Stimulated activated CD4-positive, alpha-beta T cell treated with anti-CD3 and anti-CD28 coated beads, TNF-alpha, amount 100 ng/mL, for 4 hours (primary cell): ENCODE measurements at places on chromosomes 5 and 9.

- DNase-seq: no peak
These were observed 26.9 kb downstream of the SPEF2 start for GRCh38 chr5:35644543-35644942.

DNA sequence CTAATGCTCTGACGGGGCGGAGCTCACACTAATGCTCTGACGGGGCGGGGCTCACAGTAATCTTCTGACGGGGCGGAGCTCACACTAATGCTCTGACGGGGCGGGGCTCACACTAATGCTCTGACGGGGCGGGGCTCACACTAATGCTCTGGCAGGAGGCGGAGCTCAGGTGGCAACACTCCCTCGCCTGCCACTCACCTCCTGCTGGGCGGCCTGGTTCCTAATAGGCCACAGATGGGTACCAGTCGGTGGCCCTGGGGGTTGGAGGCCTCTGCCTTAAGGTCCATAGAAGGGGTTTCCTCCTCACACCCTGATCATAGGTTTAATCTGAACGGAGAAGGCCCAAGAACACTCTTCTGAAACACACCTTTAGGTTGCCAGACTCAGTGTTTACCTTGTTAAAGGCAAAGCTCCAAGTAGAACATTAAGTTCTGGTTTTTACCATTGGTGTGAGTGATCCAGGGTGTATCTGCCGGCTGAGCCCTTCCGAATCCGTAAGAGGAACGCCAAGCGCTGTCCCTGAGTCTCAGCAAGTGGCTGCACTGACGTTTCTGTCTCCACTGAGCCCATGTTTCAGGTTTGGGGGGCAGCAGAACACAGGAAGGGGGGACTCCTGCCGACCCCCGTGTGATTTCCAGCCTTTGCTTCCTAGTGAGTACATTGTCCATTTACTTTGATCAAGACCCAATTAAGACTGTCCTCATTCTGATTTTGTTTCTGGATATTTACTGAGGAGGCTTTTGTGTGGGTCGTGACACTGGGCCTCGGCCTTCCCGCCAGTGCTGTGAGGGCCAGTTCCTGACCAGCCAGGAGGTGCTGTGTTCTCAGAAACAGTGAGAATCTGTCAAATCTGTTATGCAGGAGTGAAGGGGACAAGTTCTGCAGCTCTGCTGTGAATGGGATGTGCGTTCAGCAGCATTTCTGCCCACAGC is 24.6 kb upstream of the LRRC14B start:
- DNase-seq: no peak

DNA sequence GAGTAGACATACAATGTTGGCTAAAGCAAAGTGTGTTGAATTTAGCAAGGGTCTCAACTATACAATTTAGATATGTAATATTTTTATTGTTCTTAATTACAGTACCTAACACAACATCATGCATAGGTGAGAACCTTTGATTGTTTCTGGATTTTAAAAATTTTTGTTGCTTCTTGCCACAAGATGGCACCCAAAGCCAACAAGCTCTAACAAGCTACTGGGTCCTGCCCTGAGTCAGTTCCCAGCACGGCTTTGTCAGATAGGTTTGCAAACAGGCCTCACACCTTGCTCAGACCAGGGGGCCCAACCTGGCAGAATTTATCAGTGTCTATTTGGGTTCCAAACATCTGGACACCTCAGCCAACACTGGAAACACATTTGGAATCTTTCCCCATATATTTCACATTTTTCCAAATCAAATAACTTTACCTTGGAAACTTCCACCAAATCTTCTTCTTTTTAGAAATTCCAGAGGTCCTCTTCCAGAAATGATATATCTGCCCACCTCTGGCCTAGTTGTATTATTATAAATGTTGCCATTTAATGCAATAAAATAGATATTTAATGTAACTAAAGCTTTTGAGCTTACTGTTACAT is 49.5 kb upstream of the EGFLAM start:
- no peak for DNase-seq

- DNase-seq: no peak
These were observed 1.1 kb downstream of the PRR7 start for GRCh38 chr5:177447611-177448243.

GRCh38 chr5:66415208-66415607 is 181.0 kb upstream of the MAST4 start:
- DNase-seq: no peak

DNA sequence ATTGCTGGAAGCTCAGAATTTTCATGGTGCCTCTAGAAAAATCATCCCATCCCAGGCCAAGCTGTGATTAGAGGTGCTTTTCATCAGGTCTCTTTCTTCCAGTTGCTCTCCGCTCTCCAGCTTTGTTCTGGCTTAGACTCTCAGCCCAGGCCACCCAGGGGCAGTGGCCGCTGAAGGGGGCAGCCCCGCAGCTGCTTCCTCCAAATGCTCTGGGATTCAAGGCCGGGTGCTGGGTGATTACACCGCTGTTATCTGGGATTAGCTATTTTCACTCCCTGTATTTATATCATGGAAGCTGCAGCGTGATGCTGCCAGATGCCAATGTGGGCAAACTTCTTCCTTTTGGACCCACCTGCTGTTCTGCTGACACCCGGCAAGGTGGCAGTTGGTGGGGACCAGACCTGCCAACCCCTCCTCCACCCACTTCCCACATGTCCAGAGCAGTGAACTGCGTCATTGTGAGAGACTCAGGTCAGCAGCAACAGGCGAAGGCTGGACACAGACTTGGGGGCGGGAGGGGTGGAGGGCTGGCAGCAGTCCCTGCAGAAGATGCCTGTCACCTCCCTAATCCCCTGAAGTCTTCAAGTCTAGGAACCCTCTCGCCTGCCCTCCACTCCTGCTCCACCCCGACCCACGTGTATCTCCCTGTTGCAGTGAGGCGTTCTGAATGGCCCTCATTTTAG is 33.9 kb upstream of the NKX2-5 start:
- DNase-seq: no peak

GRCh38 chr5:158406884-158407823 is 548.2 kb upstream of the CLINT1 start:
- no peak for DNase-seq

DNA sequence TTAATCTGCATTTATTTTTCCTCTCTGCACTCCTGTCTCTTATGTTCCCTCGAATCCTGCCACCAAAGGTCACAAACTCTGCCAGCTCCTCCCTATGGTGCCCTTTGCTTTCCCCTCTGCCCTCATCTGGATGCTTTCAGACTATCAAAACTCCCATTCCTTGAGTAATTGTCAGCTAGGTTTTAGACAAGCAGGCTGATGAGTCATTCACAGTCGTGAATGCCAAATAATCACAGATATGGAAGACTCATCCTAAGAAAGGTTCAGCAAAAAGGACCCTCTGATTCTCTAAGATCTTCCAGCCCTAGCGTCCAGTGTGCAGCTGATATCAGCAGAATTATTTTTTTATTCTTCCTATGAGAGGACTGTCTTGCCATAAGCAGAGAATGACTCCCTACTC is 104.5 kb upstream of the NUDT12 start:
- DNase-seq: no peak

- no peak for DNase-seq
These were observed 1.8 kb downstream of the AUH start for GRCh38 chr9:91359734-91360470.

- DNase-seq: no peak
These were observed 15.0 kb upstream of the MRNIP start for GRCh38 chr5:179873588-179874110.

DNA sequence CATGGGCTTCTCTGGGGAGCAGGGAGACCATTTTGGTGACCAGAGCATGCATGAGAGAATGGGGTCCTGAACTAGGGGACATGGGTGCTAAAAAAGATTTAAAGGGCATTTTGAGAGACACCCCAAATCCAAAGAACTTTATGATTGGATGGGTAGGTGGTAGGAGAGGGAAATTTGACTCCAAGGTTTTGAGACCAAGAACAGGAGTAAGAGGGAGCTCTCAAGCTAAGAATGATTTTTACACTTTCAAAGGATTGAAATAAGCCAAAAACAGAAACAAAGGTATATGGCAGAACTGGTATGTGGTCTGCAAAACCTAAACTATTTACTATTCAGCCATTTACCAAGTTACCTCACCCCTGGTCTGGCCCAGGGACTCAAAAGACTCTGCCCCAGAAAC is 318.2 kb upstream of the CLINT1 start:
- DNase-seq: no peak

DNA sequence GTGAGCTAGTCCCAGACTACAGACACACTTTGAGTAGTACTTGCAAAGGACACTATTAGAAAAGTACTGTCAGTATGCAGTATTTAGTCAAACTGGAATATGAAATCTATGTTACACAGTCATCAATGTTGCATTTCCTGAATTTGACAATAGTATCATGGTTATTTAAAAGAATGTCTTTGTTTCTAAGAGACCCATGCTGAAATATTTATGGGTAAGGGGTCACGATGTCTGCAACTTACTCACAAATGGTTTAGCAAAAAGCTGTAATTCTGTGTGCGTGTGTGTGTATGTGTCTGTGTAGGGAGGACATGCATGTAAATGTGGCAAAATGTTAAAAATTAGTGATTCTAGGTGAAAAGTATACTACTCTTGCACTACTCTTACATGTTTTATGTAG is 105.6 kb downstream of the GOLPH3 start:
- DNase-seq: no peak

GRCh38 chr9:95876595-95876994 is 1.1 kb downstream of the ERCC6L2 start:
- DNase-seq: no peak

DNA sequence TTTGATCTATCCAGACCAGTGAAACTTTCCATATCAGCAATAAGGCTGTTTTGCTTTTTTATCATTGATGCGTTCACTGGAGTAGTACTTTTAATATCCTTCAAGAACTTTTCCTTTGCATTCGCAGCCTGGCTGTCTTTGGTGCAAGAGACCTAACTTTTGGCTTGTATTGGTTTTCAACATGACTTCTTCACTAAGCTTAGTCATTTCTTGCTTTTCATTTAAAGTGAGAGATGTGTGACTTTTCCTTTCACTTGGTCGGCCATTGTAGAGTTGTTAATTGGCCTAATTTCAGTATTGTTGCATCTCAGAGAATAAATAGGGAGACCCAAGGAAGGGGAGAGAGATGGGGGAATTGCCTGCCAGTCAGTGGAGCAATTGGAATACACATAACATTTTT is 26.4 kb upstream of the CMYA5 start:
- DNase-seq: no peak

DNA sequence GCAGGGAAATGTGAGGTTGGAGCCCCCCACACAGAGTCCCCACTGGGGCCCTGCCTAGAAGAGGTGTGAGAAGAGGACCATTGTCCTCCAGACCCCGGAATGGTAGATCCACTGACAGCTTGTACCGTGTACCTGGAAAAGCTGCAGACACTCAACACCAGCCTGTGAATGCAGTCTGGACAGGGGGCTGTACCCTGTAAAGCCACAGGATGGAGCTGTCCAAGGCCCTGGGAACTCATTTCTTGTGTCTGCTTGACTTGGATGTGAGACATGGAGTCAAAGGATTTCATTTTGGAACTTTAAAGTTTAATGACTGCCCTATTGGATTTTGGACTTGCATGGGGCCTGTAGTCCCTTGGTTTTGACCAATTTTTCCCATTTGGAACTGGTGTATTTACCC is 535.0 kb upstream of the MEF2C start:
- no peak for DNase-seq

DNA sequence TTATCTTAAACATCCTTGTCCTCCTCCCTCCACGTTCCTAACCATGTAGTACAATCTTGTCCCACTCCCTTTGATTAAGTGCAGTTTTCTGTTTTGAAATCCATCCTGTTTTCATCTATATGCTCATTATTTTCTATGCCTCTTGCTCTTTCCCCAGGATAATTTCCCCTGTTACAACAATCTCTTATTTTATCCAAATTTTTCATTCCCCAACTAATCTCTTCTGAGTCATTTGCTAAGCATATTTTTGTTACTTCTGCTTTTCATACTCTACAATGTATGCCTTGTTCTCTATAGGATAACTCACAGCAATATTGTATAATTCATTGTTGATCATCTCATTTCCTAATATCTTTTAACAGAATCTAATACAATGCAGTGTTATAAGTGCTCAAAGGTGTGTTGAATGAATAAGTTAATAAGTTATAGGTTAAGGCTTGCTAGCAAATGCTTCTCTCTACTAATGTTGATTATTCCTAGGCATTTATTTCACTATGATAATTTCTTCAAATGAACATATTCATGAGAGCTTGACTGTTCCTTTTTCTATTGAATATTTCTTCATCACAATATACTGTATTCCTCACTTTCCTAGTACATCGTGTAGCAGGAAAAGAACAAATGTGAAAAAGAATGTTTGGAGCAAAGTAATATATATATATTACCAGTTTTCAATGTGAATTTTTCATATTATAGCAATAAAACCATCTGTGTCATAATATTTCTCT is 1.5 kb downstream of the OMD start:
- DNase-seq: no peak

DNA sequence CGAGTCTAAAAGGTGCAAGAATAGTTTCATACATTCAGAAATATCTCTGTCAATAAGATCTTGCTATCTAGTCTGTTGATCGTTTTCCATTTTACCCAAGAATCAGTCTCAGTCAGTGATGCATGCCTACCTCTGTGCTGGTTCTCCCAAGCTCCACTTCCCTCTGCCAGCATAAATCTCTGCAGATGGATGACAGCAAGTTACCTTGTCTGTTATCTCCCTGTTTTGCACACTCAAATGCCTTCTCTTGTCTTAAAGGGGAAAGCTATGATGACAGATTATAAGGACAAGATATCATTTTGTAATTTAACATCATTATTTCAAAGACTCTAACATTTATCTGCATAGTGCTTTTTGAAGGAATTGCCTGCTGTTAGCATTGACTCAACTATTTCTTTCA is 802.1 kb upstream of the SEMA6A start:
- no peak for DNase-seq

DNA sequence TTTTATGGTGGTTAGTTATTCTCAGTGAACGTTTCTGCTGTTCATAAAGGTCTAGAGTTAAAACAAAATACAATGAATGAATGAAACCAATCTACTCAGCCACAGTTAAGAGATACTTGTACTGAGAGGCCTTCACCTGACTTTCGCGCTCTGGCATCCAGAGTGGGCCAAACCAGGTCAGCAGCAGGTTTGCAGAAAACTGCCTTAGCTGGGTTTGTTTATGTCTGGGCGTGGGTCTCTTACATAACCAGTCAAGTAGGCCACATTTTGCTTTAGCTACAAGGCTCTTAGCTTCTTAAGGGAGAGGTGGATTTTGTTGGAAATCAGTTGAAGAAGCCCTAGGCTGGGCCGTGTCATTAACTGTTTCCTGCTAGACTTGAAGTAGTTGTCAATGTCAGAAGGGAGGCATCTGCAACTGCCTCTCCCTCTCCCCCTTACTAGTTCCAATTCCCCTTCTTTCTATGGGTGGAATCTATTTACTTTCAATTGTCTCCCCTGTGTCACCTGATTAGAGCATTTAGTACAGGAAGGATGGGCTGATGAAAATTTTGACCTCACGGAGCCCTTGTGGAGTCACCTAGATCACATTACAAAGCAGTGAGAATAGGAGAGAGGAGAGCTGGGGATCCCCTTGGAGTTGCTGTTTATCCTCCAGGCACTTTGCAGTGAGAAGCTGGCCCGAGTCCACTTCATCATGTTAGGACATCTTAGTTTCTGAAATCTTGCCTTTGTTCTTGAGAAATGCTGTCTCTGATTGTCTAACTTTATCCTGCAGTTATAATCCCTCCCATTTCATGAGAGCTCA is 200.5 kb downstream of the ARHGEF28 start:
- DNase-seq: no peak
